Endothelial cell (in vitro differentiated cells): ENCODE measurements at places on chromosomes 13 and 19. TPM values are rescaled to one million over a fixed set of nuclear protein-coding genes. Genes with fewer than 3 reads are reported as not detected.

Gene ZNF492
- not detected for total RNA-seq

Gene CGB1
- not detected for total RNA-seq

Gene CIRBP
- total RNA-seq = 315 TPM

Gene TYROBP
- total RNA-seq = not detected

Gene GPR18
- not detected for total RNA-seq

Gene CRB3
- total RNA-seq = 0.44 TPM
